Endothelial cell of umbilical vein (primary cell): ENCODE measurements at places on chromosomes 3 and 15. TPM values are rescaled to one million over a fixed set of nuclear protein-coding genes. Genes with fewer than 3 reads are reported as not detected.

DNA sequence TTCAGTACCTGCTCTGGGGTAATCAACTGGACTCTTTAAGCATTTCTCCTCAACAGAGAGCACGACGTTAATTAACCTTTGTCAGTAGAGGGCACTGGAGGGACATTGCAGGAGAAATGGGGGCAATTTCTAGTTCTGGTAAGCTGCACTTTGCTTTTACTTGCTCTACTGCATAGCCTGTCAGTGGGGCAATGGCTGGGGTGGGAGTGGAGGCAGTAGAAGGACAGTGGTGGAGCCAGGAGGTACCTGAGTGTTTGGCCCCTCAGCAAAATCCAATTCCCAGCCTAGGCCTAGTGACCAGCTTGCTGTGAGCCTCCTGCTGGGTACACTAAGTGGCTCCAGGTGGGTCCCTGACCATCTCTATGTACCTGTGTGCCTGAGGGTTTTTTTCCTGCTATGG is 18.3 kb upstream of the MED12L start:
- no peak overlapping the region for H3K27ac ChIP-seq
- H3K4me1 ChIP-seq: no peaks in the 10 kb centered on the region
- DNase-seq: no peak
- H3K27me3 ChIP-seq: peaks cover 4% of the 10 kb centered on the region
- H3K36me3 ChIP-seq: no peaks in the 10 kb centered on the region

GNB5 gene
- 16.8 and 19.1 TPM in 2 replicates for total RNA-seq

GRCh38 chr3:149373235-149374125 is 4.0 kb downstream of the TM4SF1 start:
- peaks cover 74% of the 10 kb centered on the region for H3K4me1 ChIP-seq
- peaks cover 41% of the 10 kb centered on the region for H3K36me3 ChIP-seq
- peak overlapping the region; percentile 90 for H3K27ac ChIP-seq

DNA sequence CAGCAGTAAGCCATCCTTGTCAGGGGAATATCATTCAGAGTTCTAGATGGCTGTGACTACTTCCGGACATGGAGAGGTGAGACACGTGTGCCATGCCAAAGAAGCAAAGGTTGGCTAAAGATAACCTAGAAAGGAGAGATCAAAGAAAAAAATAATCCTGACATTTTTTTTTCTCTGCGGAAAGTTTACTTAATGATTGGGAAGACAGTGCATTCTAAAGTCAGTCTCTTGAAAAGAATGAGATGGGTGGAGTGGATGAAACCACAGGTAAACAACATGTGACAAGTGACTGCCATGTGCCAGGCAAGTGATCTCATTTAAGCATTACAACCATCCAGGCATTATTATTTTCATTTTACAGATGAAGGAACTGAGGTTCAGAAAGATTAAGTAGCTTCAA is 436.6 kb downstream of the SOX2 start:
- H3K4me1 ChIP-seq: no peaks in the 10 kb centered on the region
- DNase-seq: no peak
- H3K36me3 ChIP-seq: no peaks in the 10 kb centered on the region
- no peaks in the 10 kb centered on the region for H3K27me3 ChIP-seq
- H3K4me3 ChIP-seq: no peak overlapping the region
- H3K27ac ChIP-seq: no peak overlapping the region

DNA sequence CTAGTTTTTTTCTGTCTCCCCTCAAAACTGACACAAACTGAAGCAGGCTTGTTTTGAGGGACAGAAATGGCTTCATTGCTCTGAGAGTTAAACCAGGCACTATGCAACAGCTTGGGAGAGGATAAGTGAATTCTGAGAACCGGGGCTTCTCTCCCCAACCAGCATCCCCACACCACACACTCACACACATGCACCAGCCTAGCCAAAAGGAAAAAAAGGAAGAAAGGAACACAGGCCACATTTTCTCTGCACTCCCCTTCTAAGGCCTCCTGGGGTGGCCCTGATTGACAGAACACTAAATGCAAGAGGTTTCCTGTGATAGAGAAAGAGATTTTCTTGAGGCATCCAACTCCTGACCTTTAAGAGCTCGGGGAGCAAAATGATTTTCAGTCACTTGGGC is 177.5 kb downstream of the TLE3 start:
- no peaks in the 10 kb centered on the region for H3K36me3 ChIP-seq
- no peak overlapping the region for H3K4me3 ChIP-seq
- H3K27me3 ChIP-seq: no peaks in the 10 kb centered on the region
- DNase-seq: no peak
- no peak overlapping the region for H3K27ac ChIP-seq

GRCh38 chr15:88256279-88257230 is at the start of gene NTRK3:
TSS of gene NTRK3 (minus strand) at chr15:88256739. CDS start at chr15:88256153, 586 bp downstream.
- H3K4me1 ChIP-seq: no peaks in the 10 kb centered on the region
- H3K27me3 ChIP-seq: peaks cover 43% of the 10 kb centered on the region
- H3K27ac ChIP-seq: no peak within 1 kb of the TSS
- peak; percentile 1 for DNase-seq
- H3K36me3 ChIP-seq: no peaks in the 10 kb centered on the region

- peak; percentile 53 for DNase-seq
- H3K4me3 ChIP-seq: no peak overlapping the region
- H3K4me1 ChIP-seq: peaks cover 42% of the 10 kb centered on the region
- H3K27me3 ChIP-seq: no peaks in the 10 kb centered on the region
These were observed 71.6 kb downstream of the FLNB start for GRCh38 chr3:58079773-58080172.

DNA sequence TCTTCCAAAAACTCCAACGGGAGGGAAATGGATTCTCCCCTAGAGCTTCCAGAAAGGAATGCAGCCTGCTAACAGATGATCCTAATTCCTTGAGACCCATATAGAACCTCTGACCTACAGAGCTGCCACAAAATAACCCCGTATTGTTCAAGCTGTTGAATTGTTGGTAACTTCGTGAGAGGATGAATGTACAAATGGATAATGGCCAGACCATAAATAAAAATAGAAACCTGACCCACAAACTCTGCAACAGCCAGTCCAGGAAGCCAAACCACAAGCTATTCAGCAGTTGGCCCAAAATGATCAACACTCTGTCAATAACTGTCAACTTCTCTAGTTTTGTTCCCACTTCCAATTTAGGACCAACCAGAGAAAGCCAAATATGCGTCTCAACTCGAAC is 414.0 kb upstream of the ZNF717 start:
- no peaks in the 10 kb centered on the region for H3K36me3 ChIP-seq
- H3K4me1 ChIP-seq: no peaks in the 10 kb centered on the region
- H3K27ac ChIP-seq: no peak overlapping the region
- H3K4me3 ChIP-seq: no peak overlapping the region
- DNase-seq: no peak

DNA sequence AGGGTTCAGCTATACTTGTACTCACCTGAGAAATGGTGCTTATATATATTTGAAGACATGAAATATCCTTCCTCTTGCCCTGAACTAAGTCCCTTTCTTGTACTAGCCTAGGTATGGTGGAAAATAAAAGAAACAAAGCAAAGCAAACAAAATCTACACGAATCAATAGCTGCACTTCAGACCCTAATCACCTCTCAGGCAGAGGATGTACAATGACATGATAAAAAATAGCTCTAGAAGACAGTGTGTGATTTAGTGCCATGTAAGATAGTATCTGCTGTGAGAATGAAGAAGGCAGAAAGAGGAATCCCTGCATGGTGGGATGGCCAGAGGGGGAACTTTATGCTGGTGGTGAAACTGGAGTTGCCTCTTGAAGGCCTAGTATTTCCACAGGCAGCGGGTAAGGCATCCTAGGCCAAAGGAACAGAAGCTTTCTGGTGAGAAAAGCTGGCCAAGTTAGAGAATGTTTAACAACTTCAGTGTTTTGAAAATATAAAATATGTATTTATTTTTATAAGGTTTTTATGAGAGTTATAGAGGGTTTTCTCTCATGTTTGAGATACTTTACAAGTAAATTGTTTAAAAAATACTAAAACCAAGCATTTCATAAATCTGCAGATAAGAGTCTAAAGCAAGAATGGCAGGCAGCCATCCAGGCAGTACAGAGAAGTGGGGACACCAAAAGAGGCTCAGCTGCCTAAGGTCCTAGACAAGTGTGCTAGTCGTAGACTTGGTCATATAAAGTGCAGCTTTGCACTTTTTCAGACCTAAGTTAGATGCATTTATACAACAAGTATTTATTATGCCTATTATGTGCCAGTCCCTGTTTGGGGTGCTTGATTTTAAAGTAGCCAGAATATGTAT is 14.9 kb downstream of the LEKR1 start:
- H3K27ac ChIP-seq: no peak overlapping the region
- no peak overlapping the region for H3K4me3 ChIP-seq
- no peaks in the 10 kb centered on the region for H3K4me1 ChIP-seq

- no peaks in the 10 kb centered on the region for H3K27me3 ChIP-seq
- H3K4me3 ChIP-seq: no peak overlapping the region
- no peaks in the 10 kb centered on the region for H3K4me1 ChIP-seq
- no peaks in the 10 kb centered on the region for H3K36me3 ChIP-seq
These were observed 31.7 kb downstream of the BTLA start for GRCh38 chr3:112467539-112467938.

DNA sequence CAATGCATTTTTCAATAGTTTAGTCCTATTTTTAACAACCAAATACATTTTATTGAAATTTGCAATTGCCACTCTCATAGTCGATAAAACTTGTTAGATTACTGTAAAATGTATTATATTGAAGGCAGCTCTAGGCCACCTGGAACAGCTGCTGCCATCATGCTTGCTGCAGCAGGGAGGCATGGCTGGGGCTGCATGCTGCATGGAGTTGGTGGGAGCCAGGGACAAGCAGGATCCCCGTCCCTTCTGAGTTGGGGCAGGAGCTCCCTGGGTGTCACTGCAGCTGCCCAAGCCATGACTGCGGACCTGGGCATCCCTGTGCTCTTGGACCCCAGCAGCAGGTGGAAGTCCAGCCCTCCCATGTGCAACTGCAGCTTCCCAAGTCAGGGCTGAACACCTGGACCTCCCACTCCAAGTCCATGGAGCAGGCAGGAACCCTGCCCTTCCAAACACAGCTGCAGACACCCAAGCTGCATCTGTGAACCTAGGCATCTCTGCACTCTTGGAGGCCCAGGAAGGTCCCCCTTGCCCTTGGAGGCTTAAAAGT is 742.0 kb downstream of the ZBBX start:
- DNase-seq: no peak
- H3K36me3 ChIP-seq: no peaks in the 10 kb centered on the region
- H3K4me1 ChIP-seq: no peaks in the 10 kb centered on the region
- no peaks in the 10 kb centered on the region for H3K27me3 ChIP-seq

DNA sequence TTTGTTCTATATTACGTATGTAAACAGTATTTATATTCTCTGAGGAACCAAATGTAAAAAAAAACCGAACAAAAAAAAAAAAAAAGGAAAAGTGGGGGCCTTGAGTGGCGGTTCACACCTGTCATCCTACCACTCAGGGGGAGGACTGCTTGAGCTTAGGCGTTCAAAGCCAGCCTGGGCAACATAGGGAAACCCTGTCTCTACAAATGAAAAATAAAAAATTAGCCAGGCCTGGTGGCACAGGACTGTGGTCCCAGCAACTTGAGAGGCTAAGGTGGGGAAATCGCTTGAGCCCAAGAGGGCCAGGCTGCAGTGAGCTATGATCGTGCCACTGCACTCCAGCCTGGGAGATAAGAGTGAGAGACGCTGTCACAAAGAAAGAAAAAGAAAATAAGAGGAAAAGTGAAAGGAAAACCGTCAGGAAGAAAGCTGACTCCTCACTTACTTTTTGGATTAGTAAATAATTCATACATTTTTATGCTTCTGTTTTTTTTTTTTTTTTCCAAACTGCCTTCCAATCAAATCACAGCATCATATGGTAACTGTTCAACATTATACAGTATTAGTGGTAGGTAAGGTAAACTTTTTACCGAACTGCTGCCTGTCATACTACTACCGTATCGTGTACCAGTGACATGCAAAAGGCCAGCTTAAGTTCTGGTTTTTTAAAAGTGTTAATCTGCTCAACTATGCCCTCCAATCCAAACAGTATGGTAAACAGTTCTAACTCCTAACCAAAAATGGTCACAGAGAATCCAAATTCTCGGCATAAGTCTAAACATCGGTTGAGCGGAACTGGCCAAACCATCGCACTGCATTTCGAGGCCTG is 1.2 kb downstream of the PHC3 start:
- peak overlapping the region; percentile 44 for H3K27ac ChIP-seq
- peak overlapping the region; percentile 77 for H3K4me3 ChIP-seq
- DNase-seq: peak; percentile 60
- H3K4me1 ChIP-seq: peaks cover 11% of the 10 kb centered on the region

DNA sequence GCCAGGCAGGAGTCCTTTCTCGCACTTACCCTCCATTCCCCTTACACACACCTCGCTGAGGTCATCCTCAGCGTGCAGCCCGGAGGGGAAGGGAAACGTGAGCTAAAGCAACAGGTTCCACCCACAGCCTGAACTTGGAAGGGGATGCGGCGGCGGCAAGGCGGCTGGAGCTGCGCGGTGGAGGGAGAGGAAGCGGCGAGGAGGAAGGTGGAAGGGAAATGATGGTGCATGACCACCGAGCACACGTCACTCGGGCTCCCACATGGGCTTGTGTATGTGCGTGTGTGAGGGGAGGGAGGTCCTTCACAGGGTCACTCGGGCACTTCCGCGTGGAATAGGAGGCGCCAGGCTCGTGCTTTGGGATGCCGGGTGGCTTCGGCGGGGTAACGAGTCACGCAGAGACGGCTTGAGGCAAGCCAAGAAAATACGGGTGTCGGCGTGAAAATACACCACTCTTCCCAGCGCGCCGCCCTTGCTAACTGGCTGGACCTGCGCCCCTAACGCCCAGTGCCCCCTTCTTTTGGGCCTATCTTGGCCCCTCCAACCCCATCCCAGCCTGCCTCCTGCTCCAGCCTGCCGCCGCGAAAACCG is 225.5 kb upstream of the IL12A start:
- no peaks in the 10 kb centered on the region for H3K27me3 ChIP-seq
- H3K36me3 ChIP-seq: peaks cover 3% of the 10 kb centered on the region
- peak; percentile 94 for DNase-seq
- no peak overlapping the region for H3K4me3 ChIP-seq
- H3K4me1 ChIP-seq: peaks cover 36% of the 10 kb centered on the region

GRCh38 chr3:183098536-183099025 is 715 bp downstream of the MCCC1 start:
- H3K27me3 ChIP-seq: no peaks in the 10 kb centered on the region
- no peak for DNase-seq
- peak overlapping the region; percentile 22 for H3K27ac ChIP-seq
- peak overlapping the region; percentile 84 for H3K4me3 ChIP-seq
- H3K36me3 ChIP-seq: no peaks in the 10 kb centered on the region

- H3K27me3 ChIP-seq: no peaks in the 10 kb centered on the region
- H3K4me3 ChIP-seq: no peak overlapping the region
- no peaks in the 10 kb centered on the region for H3K36me3 ChIP-seq
- no peak for DNase-seq
- H3K4me1 ChIP-seq: no peaks in the 10 kb centered on the region
- no peak overlapping the region for H3K27ac ChIP-seq
These were observed 87.4 kb upstream of the ARHGEF3 start for GRCh38 chr3:56889131-56889530.
